ENCODE measurements at places on chromosomes 4 and X. TPM values are rescaled to one million over a fixed set of nuclear protein-coding genes. Genes with fewer than 3 reads are reported as not detected.

- no peak for ATAC-seq
Observed at GRCh38 chrX:24100713-24101112, 46.0 kb downstream of the EIF2S3 start.

GRCh38 chr4:19592391-19592790 lies 659.3 kb upstream of the SLIT2 start:
- no peak for ATAC-seq

- ATAC-seq = peak; percentile 54
Observed at GRCh38 chrX:153460826-153461225, 9.6 kb downstream of the HAUS7 start.

GRCh38 chrX:138710866-138711341 lies 613 bp downstream of the FGF13 start:
- no peak for ATAC-seq

The NHSL2 gene
- 0.65 TPM for total RNA-seq

Data from motor neuron (in vitro differentiated cells).